ENCODE measurements at places on chromosomes 12 and 14. TPM values are rescaled to one million over a fixed set of nuclear protein-coding genes. Genes with fewer than 3 reads are reported as not detected.

DNA sequence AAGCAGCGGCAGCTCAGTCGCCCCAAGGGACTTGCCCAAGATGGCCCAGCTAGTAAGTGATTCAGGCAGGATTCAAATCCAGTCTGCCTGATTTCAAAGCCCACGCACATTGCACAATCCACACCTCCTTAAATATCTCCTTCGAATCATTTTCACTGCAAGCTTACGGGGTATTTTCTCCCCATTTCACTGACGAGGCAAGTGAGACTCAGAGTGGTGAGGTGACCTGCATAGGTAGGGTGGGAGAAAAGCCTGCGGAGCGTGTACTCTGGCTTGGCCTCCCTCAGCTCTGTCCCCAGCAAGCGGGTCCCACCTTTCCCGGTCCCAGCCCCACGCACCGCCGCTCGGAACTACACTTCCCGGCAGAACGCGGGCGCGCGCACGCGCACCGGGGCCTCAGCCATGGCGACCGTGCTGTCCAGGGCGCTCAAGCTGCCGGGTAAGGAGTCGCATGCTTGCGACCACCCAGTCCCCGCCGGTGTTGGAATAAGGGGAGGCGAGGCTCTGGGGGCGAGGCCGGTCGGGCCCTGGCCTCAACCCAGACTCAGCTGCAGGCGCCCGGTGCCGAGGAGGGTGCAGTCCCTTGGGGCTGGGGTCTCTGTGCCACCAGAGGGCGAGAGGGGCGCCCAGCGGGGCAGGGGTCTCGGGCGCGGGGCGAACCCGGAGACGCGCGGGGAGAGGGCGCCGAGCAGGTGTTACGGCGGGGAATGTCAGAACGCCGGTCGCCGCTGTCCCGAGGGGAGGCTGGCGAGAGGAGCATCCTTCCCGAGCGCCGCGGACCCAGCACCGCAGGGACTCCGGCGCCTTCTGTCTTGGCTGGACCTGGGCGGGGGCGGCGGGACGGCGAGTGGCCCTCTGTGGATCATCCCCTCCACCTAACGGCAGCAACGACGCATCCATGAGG, at the start of gene FAM234B:
FAM234B (plus strand) TSS at position 380 of the 904 bp plus-strand sequence; CDS start at position 403, 23 bp downstream.
- H3K4me3 ChIP-seq = peak within 1 kb of the TSS; percentile 89
- H3K36me3 ChIP-seq = no peaks in the 10 kb centered on the region
- 0 out of 2 replicates have a peak, but pooled peaks cover 2% of the 10 kb centered on the region for H3K27me3 ChIP-seq
- H3K4me1 ChIP-seq = peaks cover 13% of the 10 kb centered on the region
- DNase-seq = peak; percentile 41

DNA sequence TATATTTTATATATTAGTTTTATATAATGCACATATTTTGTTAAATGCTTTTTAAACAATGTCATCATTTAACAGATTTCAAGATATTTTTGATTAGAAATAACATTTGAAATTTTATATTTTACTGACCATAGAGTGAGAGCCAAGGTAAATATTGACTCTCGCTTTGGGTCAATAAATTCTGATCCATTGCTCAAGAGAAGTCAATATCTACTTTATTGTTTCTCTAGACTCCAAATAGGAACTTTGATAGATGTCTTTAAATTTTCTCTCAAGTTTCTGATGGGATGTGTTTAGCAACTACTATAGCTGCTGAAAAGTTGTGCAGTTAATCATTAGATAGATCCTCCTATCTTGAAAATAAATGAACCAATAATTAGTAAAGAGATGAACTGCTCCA, 61.4 kb upstream of the ATXN7L3B start:
- no peaks in the 10 kb centered on the region for H3K36me3 ChIP-seq
- no peak overlapping the region for H3K27ac ChIP-seq

DNA sequence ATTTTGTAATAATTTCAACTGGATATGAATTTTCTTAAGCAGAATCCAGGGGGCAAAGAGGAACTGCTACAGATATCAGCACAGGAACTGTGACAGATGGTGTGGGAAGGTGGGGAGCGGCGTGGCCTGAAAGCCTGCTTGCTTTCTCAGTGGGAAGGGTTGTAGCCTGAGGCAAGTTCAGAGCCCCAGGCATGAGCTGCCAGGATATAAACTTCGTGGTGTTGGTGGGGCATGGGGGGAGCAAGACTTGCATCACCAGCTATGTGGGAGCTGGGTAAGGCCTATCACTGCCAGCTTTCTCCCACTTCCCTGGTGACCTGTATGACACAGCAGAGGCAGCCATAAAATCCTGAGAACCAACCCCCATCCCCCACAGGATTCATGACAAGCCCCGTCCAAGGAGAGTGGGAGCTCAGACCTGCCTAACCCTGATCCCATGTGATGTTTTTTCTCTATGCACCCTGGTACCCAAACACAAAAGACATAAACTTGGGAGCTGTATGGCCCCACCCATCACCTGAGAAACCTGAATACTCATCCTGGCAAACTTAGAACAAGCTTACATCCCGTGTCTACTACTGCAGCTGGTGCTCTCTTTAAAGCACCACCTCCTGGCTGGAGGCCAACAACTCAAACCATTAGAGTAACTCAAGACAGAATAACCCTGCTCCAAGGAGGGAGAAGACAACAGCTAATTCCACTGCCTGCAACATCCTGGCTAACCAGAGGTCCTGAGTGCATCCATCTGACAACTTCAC, 16.5 kb downstream of the CLEC1A start:
- H3K27ac ChIP-seq = no peak overlapping the region
- H3K27me3 ChIP-seq = no peaks in the 10 kb centered on the region
- H3K4me1 ChIP-seq = peaks cover 21% of the 10 kb centered on the region

GRCh38 chr12:114671066-114671442, 12.9 kb downstream of the TBX3 start:
- peaks cover 35% of the 10 kb centered on the region for H3K27me3 ChIP-seq
- H3K4me3 ChIP-seq = peak overlapping the region; percentile 99
- DNase-seq = no peak
- H3K36me3 ChIP-seq = peaks cover 61% of the 10 kb centered on the region
- H3K27ac ChIP-seq = peak overlapping the region; percentile 99
- H3K4me1 ChIP-seq = peaks cover 85% of the 10 kb centered on the region

DNA sequence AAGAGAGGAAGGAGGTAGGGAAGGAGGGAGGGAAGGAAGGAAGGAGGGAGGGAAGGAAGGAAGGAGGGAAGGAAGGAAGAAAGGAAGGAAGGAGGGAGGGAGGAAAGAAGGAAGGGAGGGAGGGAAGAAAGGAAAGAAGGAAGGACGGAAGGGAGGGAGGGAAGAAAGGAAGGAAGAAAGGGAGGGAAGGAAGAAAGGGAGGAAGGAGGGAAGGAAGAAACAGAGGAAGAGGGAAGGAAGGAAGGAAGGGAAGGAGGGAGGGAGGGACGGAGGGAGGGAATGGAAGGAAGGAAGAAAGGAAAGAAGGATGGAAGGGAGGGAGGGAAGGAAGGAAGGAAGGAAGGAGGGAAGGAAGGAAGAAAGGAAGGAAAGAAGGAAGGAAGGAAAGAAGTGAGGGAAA, 22.4 kb upstream of the CCDC63 start:
- no peak overlapping the region for H3K27ac ChIP-seq
- H3K4me3 ChIP-seq = no peak overlapping the region

GRCh38 chr14:32134448-32135097, 57.5 kb downstream of the ARHGAP5 start:
- DNase-seq = peak; percentile 78
- peaks cover 53% of the 10 kb centered on the region for H3K36me3 ChIP-seq
- H3K4me3 ChIP-seq = peak overlapping the region; percentile 12
- H3K27me3 ChIP-seq = peaks cover 2% of the 10 kb centered on the region
- peaks cover 27% of the 10 kb centered on the region for H3K4me1 ChIP-seq
- peak overlapping the region; percentile 42 for H3K27ac ChIP-seq

GRCh38 chr12:123972457-123973401, at the start of the genes CCDC92 and ZNF664:
TSS of gene CCDC92 (minus strand) at chr12:123972831. CDS start at chr12:123944305, 28,526 bp downstream.
TSS of gene ZNF664 (plus strand) at chr12:123973215. CDS start at chr12:124012145, 38,930 bp downstream.
- peaks cover 55% of the 10 kb centered on the region for H3K4me1 ChIP-seq
- H3K27me3 ChIP-seq = no peaks in the 10 kb centered on the region
- peak; percentile 84 for DNase-seq

DNA sequence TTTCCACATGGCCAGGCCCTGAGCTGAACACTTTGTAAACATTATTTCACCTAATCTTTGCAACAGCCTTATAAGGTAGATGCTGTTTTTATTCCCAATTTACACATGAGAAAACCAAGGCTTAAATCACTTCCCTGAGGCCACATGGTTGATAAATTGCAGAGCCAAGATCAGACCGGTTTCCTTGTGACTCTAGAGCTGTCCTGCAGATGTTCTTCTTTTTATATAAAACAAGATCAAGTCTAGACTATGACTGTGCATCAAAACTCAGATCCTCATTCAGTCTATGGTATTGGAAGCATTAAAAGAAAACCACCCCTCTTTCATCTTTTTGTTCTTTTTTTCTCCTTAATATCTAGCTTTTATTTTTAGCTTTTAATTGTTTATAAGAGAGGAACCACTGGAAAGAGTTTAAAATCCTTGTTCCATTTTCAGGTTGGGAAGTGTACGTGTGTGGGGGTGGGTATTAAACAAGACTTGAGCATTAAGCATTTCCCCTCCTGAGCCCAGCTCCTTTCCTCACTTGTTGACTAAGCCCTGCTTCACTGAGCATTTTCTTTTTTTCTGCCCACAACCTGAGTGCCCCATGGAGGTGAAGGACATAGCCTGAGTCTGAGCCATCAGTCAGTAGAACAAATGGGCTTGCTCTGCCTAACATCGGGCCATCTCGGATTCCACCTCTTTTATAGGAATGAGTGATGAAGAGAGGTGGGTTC, 45.4 kb downstream of the GPATCH2L start:
- no peak overlapping the region for H3K27ac ChIP-seq
- peaks cover 26% of the 10 kb centered on the region for H3K36me3 ChIP-seq
- no peak overlapping the region for H3K4me3 ChIP-seq
- H3K4me1 ChIP-seq = peaks cover 51% of the 10 kb centered on the region
- DNase-seq = no peak
- H3K27me3 ChIP-seq = no peaks in the 10 kb centered on the region

DNA sequence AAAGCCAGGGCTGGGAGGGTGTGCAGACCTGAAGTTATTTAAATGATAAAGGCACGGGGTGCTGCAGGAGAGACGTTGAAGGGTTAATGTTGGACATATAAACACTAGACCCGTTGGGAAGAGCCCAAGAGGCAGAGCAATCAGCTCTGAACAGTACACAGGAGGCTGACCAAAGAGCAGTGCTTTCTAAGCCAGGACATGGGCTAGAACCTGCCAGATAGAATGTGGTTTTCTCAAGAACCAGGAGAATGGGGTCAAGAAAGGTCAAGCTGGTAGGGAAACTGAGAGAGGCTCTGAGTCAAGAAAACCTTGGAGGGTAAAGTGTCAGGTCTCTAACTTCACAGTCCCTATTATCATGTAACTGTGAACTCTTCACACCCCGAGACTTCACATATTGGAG, 143.2 kb upstream of the EEA1 start:
- no peak for DNase-seq
- peaks cover 17% of the 10 kb centered on the region for H3K4me1 ChIP-seq
- H3K27ac ChIP-seq = no peak overlapping the region
- no peak overlapping the region for H3K4me3 ChIP-seq
- peaks cover 18% of the 10 kb centered on the region for H3K27me3 ChIP-seq

- DNase-seq = no peak
- peak overlapping the region; percentile 14 for H3K4me3 ChIP-seq
- peaks cover 84% of the 10 kb centered on the region for H3K4me1 ChIP-seq
- H3K27me3 ChIP-seq = peaks cover 54% of the 10 kb centered on the region
- H3K36me3 ChIP-seq = peaks cover 77% of the 10 kb centered on the region
These were observed 8.7 kb upstream of the SELPLG start for GRCh38 chr12:108642269-108642870.

DNA sequence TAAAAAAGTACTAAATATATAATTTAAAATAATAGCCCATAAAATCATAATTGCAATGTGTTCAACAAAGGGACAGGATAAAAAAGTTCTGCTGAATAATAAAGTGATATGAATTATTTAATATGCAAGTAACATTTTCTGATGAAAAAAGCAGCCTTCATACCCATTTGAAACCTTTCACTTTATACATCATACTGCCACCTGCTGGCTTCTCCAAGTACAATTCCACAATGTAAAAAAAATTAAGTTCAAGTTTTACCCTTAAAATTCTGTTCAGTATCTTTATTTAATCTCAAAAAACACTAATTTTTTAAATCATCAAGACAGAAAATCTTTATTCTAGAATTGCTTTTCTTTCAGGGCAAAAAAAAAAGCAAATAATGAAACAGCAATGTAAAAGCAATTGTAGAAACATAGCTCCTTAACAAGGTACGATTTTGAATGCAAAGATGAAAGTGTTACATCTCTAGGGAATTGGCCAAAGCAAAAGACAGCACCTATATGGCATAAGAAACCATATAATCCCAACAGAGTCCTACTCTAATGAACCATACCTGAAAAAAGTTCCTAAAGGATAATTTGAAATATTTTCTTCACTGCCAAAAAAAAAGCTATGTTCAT, 15.0 kb downstream of the MDM1 start:
- H3K27me3 ChIP-seq = no peaks in the 10 kb centered on the region
- no peak overlapping the region for H3K27ac ChIP-seq
- no peak overlapping the region for H3K4me3 ChIP-seq

DNA sequence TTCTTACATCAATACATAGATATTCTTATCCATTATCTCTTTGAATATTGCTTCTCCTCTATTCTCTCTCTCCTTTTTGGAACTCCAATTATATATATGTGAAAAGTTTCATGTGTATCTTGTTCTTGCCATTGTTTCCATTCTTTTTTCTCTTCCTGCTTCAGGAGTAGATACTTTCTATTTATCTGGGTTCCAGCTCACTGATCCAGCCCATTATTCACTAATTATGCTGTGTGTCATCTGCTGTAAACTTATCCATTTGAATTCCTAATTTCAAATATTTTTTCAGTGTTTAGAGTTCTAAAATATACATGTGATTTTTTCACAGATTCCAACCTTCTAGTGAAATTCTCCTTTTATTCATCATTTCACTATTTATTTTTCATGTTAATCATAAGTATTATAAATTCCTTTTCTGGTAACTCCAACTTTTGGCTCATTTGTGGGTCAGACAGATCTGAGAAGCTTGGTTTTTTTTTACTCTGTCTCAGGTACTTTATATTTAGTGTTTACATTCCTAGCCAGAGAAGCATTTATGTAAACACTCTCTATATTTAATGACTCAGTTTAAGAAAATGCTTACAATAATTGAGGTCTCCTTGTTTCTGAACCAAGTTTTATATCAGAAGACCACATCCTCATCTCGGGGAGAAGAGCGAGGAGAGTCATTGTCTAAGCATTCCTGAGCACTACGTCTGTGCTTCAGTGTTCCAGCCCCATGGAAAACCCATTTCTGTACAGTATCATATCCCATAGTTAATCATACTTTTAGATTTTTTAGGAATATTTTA, 15.9 kb upstream of the AMIGO2 start:
- H3K4me1 ChIP-seq = peaks cover 83% of the 10 kb centered on the region
- peak overlapping the region; percentile 85 for H3K27ac ChIP-seq
- H3K4me3 ChIP-seq = peak overlapping the region; percentile 81
- no peaks in the 10 kb centered on the region for H3K27me3 ChIP-seq

GRCh38 chr12:49622501-49623141, 740 bp upstream of the PRPF40B start:
- H3K4me1 ChIP-seq = peaks cover 32% of the 10 kb centered on the region
- peak; percentile 14 for DNase-seq
- no peaks in the 10 kb centered on the region for H3K36me3 ChIP-seq
- H3K27me3 ChIP-seq = peaks cover 19% of the 10 kb centered on the region

GRCh38 chr14:101956179-101956885, 8.0 kb upstream of the DYNC1H1 start:
- no peaks in the 10 kb centered on the region for H3K36me3 ChIP-seq
- peaks cover 20% of the 10 kb centered on the region for H3K4me1 ChIP-seq
- no peak overlapping the region for H3K27ac ChIP-seq
- H3K4me3 ChIP-seq = no peak overlapping the region

Gene RPS6KA5
- total RNA-seq = 0.38 TPM

Gene JPH4
- not detected for total RNA-seq

Gene RFX4
- not detected for total RNA-seq

Gene ST8SIA1
- not detected for total RNA-seq

Gene CLEC6A
- total RNA-seq = not detected

Gene PLA2G1B
- total RNA-seq = not detected

Gene GPR135
- total RNA-seq = 2.1 TPM

Gene ERP27
- not detected for total RNA-seq

Gene DDN
- total RNA-seq = 0.27 TPM
